ENCODE measurements at places on chromosomes 4 and X. TPM values are rescaled to one million over a fixed set of nuclear protein-coding genes. Genes with fewer than 3 reads are reported as not detected.

VGLL1 gene
- 2.1 TPM for polyA plus RNA-seq

DNA sequence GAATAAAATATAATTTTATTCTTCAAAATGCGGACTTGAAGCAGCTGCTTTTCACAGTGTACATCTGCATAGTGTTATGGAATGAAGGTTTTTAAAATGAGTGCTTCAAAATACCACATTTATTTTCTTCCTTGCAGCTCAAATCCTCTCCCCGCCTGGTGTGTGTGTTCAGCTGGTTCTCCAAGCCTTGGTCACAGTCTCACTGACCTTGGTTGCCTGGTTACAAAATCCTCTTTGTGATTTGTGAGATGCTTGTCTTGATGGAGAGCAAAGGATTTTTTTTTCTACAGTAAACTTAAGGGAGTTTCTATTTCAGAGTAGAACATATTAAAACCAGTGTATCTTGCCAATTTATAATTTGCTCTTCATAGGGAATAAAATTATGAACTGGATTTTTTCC, 139.2 kb downstream of the PCDH18 start:
- H3K27ac ChIP-seq: no peak overlapping the region
- H3K36me3 ChIP-seq: no peaks in the 10 kb centered on the region
- H3K4me1 ChIP-seq: no peaks in the 10 kb centered on the region
- H3K27me3 ChIP-seq: no peaks in the 10 kb centered on the region

DNA sequence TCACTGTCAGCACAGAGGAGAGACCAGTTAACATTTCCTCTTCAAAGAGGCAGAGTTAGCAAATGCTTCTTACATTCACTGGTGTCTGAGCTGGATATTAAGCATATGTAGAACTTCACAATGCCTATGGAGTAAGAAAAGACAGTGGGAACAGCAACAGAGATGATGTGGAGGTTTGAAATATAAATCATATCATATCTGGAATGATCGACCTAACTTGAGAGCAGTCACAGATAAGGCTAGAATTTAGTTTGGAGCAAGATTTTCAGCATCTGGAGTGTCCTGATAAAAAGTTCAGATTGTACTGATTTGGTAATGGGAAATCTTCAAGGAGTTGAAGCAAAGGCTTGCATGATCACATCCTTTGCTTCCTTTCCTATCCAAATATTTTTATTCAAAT, 90.5 kb upstream of the ANKRD50 start:
- no peak for DNase-seq
- no peaks in the 10 kb centered on the region for H3K4me1 ChIP-seq
- H3K27ac ChIP-seq: no peak overlapping the region
- H3K4me3 ChIP-seq: no peak overlapping the region
- no peaks in the 10 kb centered on the region for H3K27me3 ChIP-seq
- no peaks in the 10 kb centered on the region for H3K36me3 ChIP-seq

DNA sequence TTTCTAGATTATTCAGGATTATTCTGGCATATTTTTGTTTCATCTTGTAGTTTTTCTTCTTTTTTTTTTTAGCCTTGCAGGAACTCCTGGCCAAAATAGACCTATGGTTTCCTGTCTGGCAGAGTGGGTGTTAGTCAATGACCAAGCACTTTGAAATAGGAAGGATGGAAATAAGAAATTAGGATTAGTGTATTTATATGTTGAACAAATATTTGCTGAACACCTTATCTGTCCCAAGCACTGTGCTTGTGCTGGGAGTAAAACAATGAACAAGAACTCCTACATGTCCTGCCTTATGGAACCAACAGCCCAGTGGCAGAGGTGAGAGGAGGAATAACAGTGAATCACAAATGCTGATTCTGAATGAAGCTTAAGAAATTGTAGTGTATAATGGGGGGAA, 4.5 kb downstream of the MMRN1 start:
- H3K27ac ChIP-seq: no peak overlapping the region
- no peak overlapping the region for H3K4me3 ChIP-seq
- no peak for DNase-seq
- H3K27me3 ChIP-seq: no peaks in the 10 kb centered on the region
- no peaks in the 10 kb centered on the region for H3K36me3 ChIP-seq

GRCh38 chr4:173937631-173938270, 345.7 kb downstream of the FBXO8 start:
- H3K27me3 ChIP-seq: no peaks in the 10 kb centered on the region
- H3K4me3 ChIP-seq: no peak overlapping the region
- no peak for DNase-seq
- no peaks in the 10 kb centered on the region for H3K36me3 ChIP-seq

Measured in lung (tissue), 17 donors.